ENCODE measurements at places on chromosomes 5 and 9.

DNA sequence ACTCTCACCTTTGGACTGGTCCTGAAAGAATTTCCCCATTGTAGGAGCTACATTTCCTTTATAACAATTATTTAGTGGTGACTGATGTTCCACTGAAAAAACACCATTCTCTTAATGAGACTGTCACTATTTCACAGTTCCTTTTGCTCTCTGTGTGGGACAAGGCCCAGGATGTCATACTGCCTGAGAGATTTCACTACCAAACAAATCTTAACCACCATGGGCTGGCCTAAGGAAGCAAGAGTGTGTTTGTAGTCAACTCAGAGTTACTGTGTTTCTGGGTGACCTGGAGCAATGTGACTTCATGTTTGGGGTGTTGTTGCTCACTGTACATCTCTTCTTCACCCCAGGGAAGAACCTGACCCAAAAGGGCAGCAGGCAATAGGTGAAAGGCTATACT is 50.1 kb upstream of the ZNF608 start:
- DNase-seq = no peak

GRCh38 chr5:65185468-65185867 is 296.3 kb downstream of the ADAMTS6 start:
- no peak for DNase-seq

DNA sequence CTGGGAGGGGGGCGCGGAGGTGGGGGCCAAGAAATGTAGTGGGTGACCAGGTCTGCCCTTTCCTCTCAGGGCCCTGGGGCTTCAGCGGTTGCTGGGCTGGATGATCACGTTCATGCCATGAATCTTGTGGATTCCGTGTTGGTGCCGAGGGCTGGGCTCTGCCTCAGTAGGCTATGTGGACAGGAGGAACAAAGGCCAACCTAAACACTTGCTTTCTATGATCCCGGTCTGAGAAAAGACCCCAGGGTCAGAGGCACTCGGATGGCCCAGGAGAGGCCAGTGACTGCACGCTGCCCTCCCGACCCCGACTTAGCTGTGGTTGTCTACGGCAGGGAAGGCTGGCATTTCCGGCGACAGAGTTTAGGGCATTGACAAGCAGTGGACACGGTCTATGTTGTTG is 26.6 kb downstream of the PHF2 start:
- no peak for DNase-seq

DNA sequence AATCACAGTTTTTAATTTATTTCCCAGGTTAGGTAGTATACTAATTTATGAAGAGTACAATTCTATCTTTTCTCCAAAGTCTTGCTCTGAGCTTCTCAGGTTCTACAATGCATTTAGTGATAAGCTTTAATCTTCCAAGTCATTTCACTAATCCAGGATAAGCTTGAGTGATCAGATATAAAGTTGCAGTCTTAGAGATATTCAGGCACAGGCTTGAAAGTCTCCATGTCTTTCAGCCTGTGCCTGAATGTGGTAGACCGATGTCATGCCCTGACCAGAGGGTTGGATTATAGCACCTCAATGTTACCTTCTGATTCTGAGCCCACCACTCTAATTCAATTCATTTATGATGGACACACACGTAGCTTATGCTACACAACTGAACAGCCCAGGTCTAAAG is 3.2 kb downstream of the CRHBP start:
- DNase-seq = no peak

- DNase-seq = no peak
Measured at GRCh38 chr5:77337246-77337645, 126.8 kb downstream of the PDE8B start.

GRCh38 chr9:115035841-115036612 is 81.9 kb downstream of the TNC start:
- DNase-seq = peak; percentile 55

GRCh38 chr9:134146774-134147493 is 11.1 kb downstream of the WDR5 start:
- no peak for DNase-seq

DNA sequence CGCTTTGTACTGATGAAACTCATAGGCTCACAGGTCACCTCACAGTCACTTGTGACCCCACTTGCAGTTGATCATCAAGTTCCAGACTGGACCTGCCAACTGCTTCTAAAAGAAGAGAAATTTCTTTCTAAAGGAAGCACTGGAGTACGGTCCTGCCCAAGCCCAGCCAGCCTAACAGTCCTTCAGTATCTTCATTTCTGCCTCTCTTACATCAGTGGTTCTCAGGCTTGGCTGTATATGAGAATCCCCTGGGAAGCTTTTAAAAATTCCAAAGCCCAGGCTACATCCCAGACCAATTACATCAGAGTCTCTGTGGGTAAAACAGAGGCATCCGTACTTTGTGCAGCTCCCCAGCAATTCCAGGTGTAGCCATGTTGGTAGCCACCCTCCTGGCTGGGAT is 282.1 kb downstream of the NFIB start:
- no peak for DNase-seq

DNA sequence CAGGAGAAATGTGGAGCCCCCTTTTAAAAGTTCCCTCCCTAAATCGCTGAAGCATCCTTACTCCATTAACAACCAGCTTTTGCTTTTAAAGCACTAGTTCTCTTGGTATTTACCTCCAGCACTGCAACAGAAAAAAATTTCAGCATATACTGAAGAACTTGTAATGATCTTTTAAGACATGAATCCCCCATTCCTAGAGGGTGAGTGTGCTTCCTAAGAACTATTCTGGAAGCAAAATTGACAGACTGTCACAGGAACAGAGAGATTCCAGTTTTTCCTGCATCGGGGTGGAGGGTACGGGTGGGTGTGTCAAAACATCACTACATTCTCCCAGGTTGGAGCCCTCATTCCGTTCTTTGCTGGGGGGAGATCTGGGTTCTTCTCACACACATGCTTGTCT is 151.9 kb downstream of the EBF1 start:
- no peak for DNase-seq

All from stimulated activated CD4-positive, alpha-beta T cell treated with anti-CD3 and anti-CD28 coated beads, Interleukin-2, amount 100 ng/mL, for 24 hours (primary cell).